NCI-H446 treated with DMSO at 0.1 percent for 48 hours (cell line): ENCODE measurements at places on chromosomes 4 and X.

DNA sequence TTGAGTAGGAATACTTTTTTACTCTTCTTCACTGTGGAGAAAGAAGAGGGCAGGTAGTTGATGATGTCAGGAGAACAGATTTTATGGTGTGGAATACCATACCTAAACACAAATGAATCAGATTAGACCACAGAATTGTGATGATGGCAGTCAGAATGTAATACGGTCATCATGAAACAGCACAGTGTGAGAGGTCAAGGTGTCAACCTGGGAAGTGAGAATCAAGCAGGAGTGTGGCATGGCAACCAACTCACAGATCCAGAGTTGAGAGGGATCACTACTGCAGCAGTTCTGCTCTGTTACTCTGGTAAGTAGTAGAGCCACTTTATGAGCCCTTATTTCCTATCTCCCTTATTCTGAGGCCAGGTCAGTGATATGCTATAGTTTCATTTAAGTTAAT lies 27.7 kb downstream of the METTL14 start:
- DNase-seq, result no peak

DNA sequence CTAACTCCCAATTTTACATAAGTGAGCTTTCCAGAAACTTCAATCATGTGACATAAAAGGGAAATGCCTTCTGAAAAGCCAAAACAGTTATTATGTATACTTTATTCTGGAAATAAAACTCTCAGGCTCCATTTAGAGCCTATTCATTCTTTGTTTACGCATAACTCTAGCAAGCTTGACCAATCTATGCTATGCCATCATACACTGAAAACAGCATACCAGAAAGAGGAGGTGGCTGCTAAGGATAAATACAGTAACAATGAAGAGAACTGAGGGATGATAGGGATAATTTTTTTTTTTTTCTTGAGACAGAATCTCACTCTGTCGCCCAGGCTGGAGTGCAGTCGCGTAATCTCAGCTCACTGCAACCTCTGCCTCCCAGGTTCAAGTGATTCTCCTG lies 24.4 kb downstream of the CDKL2 start:
- no peak for DNase-seq

DNA sequence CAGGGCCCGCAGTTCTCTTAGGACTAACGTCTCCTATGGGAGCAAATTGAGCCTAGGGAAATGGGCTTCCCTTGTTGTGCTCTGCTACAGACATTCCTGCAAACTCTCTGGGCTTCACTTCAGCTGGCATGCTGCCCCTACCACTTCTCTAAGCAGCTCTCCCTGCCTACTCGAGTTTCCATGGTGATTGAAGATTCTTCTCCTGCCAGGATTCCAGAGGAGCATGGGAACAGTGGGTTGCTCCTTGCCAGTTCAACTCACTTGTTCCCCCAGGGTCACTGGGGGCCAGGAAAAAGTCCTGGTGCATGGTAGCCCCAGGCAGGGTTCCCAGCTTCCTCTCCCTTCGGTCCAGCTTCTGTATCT lies 21.1 kb upstream of the WDR17 start:
- peak; percentile 66 for DNase-seq

DNA sequence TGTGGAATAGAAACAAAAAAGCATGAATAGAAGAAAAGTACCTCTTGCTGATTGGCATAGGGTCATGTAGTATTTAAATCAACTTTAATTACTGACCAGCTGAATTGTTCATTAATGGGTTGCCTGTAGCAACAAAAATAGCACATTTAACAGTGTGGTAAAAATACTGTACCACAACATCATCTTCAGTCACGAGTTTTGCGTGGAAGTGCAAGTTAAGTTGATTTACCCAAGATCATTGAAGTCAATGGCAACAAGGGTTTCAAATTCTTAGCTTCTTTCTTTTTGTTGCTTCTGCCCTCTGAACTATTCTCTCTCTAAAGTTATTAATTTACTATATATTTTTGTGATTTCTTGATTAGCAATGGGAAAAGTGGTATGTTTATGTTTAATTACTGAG lies 526.6 kb downstream of the C4orf33 start:
- DNase-seq, result no peak

GRCh38 chr4:24433515-24434214 lies 150.7 kb downstream of the DHX15 start:
- peak; percentile 6 for DNase-seq

DNA sequence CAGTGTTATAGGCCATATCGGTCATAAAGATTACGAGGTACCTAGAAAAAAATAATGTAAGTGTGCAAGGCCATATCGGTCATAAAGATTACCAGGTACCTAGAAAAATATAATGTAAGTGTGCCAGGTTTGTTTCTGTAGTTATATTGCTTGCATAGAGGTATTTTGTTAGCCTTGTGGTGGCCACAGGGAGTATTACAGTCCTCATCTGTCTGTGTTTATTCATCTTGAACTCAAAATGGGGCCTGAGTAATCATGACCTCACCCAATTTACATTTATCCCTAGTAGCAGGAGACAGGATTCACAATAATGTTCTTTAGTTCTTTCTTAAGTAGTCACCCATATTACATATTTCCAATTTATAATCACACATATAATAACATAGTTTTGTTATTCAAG lies 459.7 kb downstream of the MID1IP1 start:
- DNase-seq, result no peak
